Neural cell (in vitro differentiated cells): ENCODE measurements at places on chromosomes 5 and 9. TPM values are rescaled to one million over a fixed set of nuclear protein-coding genes. Genes with fewer than 3 reads are reported as not detected.

The SH3RF2 gene
- not detected in 2 replicates for polyA plus RNA-seq

The PCDHA1 gene
- 0.28 TPM in 1 of 2 replicates, not detected in the other for polyA plus RNA-seq

The CD72 gene
- not detected in 2 replicates for polyA plus RNA-seq

The ISOC1 gene
- polyA plus RNA-seq = 30.6 and 34.0 TPM in 2 replicates

The TAF7 gene
- 173 and 198 TPM in 2 replicates for polyA plus RNA-seq

The AK1 gene
- 105 and 137 TPM in 2 replicates for polyA plus RNA-seq

The PCDHGB6 gene
- 29.2 and 34.4 TPM in 2 replicates for polyA plus RNA-seq

The OR2Y1 gene
- not detected in 2 replicates for polyA plus RNA-seq

The GFI1B gene
- not detected in 2 replicates for polyA plus RNA-seq

The TOR1A gene
- 56.3 and 61.8 TPM in 2 replicates for polyA plus RNA-seq
